DND-41 (cell line): ENCODE measurements at places on chromosomes 2 and 18.

GRCh38 chr2:37609782-37610181 lies 61.7 kb downstream of the CDC42EP3 start:
- no peak overlapping the region for H3K4me3 ChIP-seq
- H3K27ac ChIP-seq = no peak overlapping the region
- no peak for DNase-seq
- H3K27me3 ChIP-seq = no peaks in the 10 kb centered on the region

DNA sequence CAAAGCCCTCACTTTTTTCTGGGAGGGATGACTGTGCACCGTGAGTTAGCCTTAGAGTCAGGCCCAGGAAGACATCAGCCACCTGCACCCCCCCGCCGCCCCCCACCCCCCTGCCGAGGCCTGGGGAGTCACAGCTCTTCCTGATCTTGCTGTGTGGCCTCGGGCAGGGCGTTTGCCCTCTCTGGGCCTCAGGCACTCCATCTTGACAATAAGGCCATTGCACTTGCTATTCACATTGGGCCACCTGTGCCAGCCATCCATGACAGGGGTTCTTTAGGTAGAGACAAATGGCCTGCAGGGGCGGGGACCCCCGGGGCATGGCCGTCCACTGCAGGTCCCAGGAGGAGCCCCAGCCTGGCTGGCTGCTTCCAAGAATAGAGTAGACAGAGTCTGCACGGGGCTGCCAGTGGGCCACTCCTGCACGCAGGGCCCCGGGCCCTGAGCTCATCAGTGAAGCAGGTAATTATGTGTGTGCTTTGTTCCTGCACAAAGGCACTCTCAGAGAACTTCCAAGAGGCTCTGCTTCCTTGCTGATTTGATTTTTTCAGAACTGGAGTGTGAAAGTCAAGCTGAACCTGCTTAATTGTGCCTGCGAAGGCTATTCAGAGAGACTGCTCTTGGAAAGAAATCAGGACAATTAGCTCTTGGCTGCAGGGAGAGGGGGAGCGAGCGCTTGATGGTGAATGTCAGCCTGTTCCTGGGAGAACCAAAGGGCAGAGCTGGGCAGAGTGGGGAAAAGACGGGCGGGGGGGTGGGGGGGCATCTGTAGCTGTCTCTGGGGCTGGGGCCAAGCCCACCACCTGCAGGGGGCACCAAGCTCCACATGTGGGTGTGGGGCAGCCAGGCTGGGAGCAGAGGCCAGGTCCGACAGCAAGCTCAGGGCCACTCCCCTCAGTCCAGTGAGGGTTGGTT lies 40.3 kb downstream of the RRM2 start:
- no peak overlapping the region for H3K4me3 ChIP-seq
- no peak for DNase-seq
- peaks cover 98% of the 10 kb centered on the region for H3K36me3 ChIP-seq
- no peaks in the 10 kb centered on the region for H3K27me3 ChIP-seq

GRCh38 chr2:46256563-46257142 lies 40.6 kb upstream of the EPAS1 start:
- H3K36me3 ChIP-seq = no peaks in the 10 kb centered on the region
- H3K4me1 ChIP-seq = no peaks in the 10 kb centered on the region
- no peak overlapping the region for H3K4me3 ChIP-seq
- DNase-seq = no peak
- no peaks in the 10 kb centered on the region for H3K27me3 ChIP-seq

- no peak overlapping the region for H3K4me3 ChIP-seq
- no peak overlapping the region for H3K27ac ChIP-seq
- H3K4me1 ChIP-seq = no peaks in the 10 kb centered on the region
- H3K27me3 ChIP-seq = no peaks in the 10 kb centered on the region
- DNase-seq = no peak
- H3K36me3 ChIP-seq = peaks cover 92% of the 10 kb centered on the region
Measured at GRCh38 chr2:171056307-171056706, 104.4 kb downstream of the TLK1 start.

GRCh38 chr18:58669731-58670378 lies 1.4 kb upstream of the MALT1 start:
- H3K27ac ChIP-seq = no peak overlapping the region
- H3K4me3 ChIP-seq = no peak overlapping the region
- H3K4me1 ChIP-seq = peaks cover 39% of the 10 kb centered on the region
- H3K27me3 ChIP-seq = no peaks in the 10 kb centered on the region
